D341Med (cell line): ENCODE measurements at places on chromosomes 6 and 20.
A peak's percentile ranks its signal among the peaks of the same experiment; 100 is the strongest.

DNA sequence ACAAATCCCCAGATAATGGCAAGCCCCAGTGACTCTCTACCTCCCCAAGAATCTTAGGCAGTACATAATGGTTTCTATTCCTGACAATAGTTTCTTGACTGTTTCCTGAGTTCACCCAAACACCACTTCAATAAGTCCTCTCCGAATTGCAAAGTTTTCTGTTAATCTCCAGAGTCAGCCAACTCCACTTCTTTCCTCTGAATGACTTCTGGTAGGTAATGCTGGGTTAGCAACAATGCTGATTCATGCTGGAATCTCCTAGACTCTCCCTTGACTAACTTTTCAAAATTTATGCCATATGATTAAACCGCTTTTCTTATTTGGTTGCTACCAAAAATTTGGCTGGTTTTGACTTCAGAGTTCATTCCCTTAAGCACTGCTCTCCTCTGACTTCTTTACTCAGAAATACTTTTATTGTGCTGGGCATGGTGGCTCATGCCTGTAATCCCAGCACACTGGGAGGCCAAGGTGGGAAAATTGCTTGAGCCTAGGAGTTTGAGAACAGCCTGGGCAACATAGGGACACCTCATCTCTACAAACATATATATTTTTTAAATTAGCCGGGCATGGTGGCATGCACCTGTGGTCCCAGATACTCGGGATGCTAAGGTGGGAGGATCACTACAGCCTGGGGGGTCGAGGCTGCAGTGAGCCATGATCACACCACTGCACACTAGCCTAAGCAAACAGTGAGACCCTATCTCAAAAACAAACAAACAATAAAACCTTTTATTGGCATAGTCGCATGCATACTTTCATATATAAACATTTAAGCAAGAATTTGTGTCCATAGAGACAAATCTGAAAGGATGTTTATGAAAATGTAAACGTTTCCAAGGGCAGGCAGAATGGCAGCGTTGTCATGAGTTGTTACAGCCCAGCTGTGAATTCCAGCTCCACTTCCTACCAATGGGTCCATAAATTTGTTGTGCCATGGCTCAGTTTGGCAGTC, 249.3 kb upstream of the PLN start:
- DNase-seq, result no peak

DNA sequence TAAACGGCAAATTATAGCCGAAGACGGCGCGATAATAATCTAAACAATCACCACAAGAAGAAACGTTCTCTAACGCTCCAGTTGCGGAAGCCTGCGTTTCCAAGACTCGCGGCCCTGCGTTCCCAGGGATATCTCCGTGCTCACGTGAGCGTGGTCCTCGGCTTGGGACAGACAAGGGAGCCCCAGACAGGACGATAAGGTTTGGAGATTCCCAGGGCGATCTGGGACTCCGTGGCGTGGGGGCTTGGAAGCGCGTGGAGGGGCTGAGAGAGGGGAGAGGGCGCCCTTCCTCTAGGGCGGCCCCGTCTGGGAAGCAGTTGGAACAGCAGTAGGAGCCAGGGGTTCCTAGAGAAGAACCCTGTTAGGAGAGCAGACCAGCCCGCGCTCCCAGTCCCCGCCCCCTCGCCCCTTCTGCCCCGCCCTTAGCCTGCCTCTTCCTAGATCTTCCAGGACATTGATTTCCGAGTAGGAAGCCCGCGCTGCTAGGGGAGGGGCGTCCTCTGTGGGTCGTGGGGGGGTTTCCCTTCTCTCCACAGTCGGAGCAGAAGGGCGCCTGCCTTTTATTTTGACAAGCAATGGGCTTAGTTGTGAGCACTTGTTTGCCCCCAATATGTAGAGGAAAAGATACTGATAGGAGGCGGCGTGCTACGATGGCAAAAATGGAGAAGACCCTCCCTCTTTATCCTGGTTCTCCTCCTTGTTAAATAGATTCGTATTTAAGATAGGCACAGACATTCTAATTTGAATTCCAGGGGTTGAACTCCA, 10.6 kb downstream of the NRN1 start:
- DNase-seq, result no peak

DNA sequence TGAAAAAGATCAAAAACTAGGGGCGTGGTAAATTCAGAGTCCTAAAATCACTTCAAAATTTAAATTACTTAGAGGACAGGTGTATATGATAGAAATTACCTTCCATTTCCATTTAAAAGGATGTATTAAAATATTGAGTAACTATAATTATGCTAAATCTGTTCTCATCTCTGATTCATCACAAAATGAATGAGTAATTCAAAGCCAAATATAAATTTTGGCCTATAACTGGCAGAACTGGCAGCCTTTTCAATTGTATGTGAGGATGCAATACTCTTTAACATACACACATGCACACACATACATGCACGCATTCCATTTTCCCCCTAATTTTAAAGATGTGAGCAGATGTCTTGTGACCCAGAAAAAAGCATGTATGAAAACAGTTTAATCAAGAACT, 194.6 kb downstream of the EPM2A start:
- no peak for DNase-seq

DNA sequence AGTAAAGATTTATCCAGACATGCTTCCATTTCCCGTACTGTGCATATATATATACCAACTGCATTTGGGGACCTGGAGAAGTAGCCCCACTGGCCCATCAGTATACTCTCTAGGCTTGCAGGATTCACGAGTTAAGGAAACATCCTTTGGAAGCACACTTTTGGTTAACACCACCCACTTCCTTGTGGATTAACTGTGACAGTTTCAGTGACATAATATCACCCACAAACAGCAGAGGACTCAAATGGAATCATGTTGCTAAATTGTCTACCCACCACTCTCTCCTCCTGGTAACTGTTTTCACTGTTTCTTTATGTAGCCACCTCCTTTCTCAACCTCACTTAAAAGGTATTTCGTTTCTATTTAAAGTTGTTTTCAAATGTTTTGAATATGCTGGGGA, 55.0 kb downstream of the PROKR2 start:
- DNase-seq, result no peak

DNA sequence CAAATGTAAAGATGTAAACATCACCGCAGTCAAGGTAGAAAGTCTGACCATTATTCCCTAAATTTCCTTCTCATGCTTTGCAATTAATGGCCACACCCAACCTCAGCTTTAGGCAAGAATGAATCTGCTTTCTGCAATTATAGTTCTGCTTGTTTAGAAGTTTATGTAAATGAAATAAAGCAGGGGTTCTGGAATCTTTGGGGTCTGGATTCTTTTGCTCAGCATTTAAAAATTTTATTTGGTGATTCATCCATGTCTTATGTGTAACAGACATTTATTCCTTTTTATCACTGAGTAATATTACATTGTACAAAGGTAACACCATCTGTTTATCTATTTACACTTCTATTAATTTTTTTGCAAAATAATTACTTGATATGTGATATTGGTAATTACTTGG, 613.6 kb downstream of the UTRN start:
- DNase-seq, result no peak

DNA sequence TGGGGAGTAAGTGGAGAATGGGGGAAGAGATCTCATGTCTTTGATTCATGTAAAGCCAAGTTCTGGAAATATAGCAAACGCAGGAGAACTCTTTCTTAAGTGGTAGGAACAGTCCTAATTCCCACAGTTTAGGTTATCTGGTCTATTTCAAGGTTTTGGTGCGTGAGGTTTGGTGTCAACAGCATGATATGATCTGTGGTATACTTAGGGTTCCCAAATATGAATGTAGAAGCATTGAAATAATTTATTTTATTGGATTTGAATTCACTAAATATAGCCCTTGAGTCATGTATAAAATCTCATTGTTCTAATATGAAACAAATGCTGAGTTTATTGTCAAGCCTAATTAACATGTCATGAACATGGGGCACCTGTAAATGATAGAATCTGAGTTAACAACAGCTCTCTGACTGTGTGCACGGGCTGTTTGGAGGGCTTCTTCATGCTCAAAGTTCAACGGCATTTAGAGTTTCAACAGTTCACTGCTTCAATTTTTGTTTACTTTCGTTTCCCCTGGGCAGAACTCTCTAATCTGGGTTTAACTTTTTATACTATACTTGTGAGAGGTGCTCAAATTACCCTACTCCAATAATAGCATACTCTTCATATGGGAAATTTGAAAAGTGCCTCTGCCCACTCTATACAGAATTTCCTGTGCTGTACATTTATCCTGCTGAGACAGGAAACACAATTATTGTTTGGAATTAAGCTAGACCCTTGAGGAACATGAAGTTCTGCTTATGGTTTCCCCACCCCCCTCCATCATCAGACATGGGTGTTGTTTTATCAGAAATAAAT, 236.3 kb upstream of the ZNF217 start:
- no peak for DNase-seq

GRCh38 chr6:117619178-117619577, 16.9 kb upstream of the GOPC start:
- no peak for DNase-seq

GRCh38 chr6:38154731-38155130, 335.2 kb downstream of the ZFAND3 start:
- no peak for DNase-seq

DNA sequence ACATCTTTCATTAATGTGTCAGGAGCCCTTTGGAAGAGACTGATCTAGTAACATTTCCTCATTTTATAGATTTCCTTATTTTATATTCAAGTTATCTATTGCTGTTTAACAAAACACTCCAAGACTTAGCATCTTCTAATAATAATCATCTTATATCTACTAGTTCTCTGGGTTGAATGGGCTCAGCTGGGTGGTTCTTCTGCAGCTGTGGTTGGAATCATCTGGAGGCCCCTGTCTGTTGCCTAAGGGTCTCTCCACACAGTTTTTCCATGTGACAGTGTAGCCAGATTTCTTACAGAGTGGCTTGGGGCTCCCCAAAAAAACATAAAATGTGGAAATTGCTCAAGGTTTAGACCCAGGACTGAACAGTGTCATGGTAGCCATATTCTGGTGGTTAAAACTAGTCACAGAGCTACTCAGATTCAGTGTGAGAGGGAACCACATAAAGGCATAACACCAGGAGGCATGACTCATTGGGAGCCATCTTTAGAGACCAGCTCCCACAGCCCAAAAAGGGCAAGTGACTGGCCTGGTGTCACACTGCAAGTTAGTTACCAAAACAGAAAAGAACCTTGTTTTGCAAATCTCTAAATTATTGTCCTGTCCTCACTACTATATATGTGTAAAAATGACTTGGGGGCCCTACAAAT, 11.5 kb downstream of the SLC2A10 start:
- no peak for DNase-seq

DNA sequence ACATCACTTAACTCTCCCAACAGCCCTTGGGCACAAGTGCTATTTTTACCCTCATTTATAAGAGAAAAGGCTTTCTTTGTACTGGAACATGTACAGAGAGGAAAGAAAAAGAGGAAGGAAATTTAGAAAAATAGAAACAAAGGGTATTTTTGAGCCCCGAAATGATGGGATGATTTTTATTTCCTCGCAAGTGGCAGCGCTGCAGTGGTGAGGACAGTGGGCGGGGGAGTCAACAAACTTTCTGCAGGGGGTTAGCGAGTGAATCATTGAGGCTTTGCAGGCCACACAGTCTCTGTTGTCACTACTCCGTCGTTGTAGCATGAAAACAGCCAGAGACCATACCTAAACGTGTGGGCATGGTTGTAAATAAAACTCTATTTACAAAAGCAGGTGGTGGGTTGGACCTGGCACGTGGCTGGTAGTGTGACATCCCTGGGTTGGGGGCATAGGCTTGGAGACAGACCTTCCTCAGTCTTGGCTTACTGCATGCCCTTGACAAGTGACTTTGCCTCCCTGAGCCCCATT, 25.5 kb upstream of the OCSTAMP start:
- DNase-seq, result no peak

- DNase-seq, result no peak
Measured at GRCh38 chr20:22688485-22688884, 104.1 kb upstream of the FOXA2 start.

GRCh38 chr6:137724018-137724403, 143.0 kb upstream of the TNFAIP3 start:
- no peak for DNase-seq

DNA sequence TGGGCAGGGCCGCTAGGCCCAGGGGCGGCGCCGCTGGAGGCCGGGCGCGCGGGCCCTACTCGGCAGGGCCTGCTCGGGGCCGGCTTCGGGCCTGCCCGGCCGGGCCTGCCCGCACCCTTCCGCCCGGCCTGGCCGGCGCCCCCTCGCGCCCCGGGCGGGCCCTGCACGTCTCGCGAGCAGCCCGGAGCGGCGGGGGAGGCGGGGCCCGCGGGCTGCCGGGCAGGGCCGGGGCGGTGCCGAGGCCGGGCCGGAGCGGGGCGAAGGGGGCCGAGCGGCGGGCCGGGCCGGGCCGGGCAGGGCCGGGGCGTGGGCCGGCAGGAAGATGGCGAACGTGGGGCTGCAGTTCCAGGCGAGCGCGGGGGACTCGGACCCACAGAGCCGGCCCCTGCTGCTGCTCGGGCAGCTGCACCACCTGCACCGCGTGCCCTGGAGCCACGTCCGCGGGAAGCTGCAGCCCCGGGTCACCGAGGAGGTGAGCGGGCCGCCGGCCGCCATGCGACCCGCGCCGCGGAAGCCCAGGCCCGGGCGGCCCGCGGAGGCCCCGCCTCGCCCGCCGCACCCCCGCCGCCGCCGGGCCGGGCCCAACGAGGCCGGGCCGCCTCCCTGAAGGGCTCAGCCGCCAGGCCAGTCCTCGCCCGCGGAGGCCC, at the start of gene NPEPL1:
TSS of gene NPEPL1 (plus strand) at position 222 of the 647 bp plus-strand sequence. CDS start at position 323, 101 bp downstream.
- DNase-seq, result peak; percentile 88

DNA sequence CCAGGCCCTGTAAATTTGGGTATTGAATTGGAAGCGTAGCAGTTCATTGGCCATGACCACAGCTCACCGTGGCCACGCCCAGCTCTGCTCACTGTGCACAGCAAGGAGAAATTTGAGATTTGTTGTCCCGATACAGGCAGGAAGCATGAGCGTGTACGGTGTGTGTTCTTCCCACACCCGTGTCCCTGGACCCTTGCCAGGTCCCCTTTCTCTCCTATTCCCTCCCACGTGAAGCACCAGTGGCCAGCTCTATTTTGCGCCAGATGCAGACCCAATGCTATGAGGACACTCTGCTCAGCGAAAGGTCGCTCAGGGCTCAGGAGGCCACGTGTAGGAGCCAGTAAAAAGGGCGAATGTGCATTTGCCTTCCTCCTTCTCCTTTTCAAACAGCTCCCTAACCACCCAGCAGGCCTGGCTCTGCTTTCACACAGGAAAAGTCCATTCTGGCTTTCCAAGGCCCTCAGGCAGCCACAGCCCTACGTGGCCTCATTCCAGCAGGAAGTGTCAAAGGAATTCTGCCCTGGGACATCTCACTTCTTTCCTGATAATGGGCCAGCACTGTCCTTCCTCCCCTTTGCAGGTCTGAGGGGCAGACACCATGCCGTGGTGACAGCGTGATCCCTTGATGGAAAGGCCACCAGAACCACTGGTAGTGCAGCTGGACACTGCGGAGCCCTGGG, 499.2 kb upstream of the CDH4 start:
- no peak for DNase-seq

- no peak for DNase-seq
Measured at GRCh38 chr20:41991412-41991811, 373.2 kb upstream of the CHD6 start.
